BE2C (cell line): ENCODE measurements at places on chromosomes 13 and 19.

GRCh38 chr19:32464279-32464678 lies 58.7 kb downstream of the DPY19L3 start:
- no peak for DNase-seq

GRCh38 chr19:48705431-48705830 lies 9.7 kb downstream of the FUT2 start:
- DNase-seq = no peak

- DNase-seq = no peak
Observed at GRCh38 chr13:24064371-24064770, 96.1 kb upstream of the SPATA13 start.

- DNase-seq = no peak
Observed at GRCh38 chr19:31254180-31254551, 95.1 kb downstream of the TSHZ3 start.

- DNase-seq = peak; percentile 43
Observed at GRCh38 chr19:18385675-18386542, at the start of gene GDF15. GDF15 (plus strand) TSS chr19:18386158; CDS start chr19:18386190, 32 bp downstream.

- no peak for DNase-seq
Observed at GRCh38 chr19:4495471-4495870, 22.8 kb downstream of the PLIN4 start.

- no peak for DNase-seq
Observed at GRCh38 chr19:29428071-29428470, 97.7 kb upstream of the VSTM2B start.
